Chondrocyte (in vitro differentiated cells): ENCODE measurements at places on chromosomes 2 and 18.

- peak overlapping the region; percentile 79 for H3K4me3 ChIP-seq
- DNase-seq = no peak
- peak overlapping the region; percentile 99 for H3K27ac ChIP-seq
- no peaks in the 10 kb centered on the region for H3K27me3 ChIP-seq
- no peaks in the 10 kb centered on the region for H3K36me3 ChIP-seq
- H3K4me1 ChIP-seq = peaks cover 58% of the 10 kb centered on the region
Observed at GRCh38 chr18:12278741-12279682, 24.9 kb downstream of the CIDEA start.

GRCh38 chr2:199602271-199602895, 144.6 kb upstream of the SATB2 start:
- DNase-seq = no peak
- H3K4me3 ChIP-seq = no peak overlapping the region
- H3K27me3 ChIP-seq = peaks cover 8% of the 10 kb centered on the region

DNA sequence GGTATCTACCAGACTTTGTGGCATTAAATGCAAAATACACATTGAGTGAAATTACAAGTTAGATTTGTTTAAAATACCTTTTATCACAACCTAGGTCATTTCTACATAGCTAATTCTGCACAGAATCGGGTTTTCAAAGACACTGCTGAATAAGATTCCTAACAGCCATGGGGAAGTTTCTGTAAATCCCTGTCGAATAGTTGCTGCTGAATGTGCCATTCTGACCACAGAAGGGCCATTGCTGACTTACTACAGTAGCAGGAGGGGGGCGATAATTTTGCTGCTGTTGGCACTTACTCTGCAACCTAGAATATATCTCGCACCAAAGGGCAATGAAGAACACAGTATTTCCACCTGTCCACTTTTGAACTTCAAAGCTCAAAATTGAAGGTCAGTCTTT, 232.8 kb downstream of the TCF4 start:
- H3K36me3 ChIP-seq = no peaks in the 10 kb centered on the region
- H3K27ac ChIP-seq = no peak overlapping the region
- H3K4me1 ChIP-seq = peaks cover 22% of the 10 kb centered on the region
- H3K4me3 ChIP-seq = no peak overlapping the region
- H3K27me3 ChIP-seq = no peaks in the 10 kb centered on the region

DNA sequence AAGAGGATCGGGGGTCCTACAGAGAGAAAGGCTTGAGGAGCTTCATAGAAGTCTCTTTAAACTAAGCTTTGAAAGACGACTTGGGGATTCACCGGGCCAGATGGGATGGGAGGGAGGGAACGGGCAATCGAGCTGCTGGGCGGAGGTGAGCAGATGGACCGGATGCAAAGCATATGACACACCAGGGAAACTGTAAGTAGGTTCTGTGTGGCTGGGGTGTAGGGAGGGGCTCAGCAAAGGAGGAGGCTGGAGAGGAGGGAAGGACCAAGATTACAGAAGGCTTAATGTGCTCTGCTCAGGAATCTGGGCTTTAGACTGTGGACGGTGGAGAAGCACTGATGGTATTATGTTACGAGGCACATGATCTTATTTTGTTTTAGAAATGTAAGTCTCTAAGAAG, 131.5 kb downstream of the MAIP1 start:
- H3K36me3 ChIP-seq = no peaks in the 10 kb centered on the region
- no peaks in the 10 kb centered on the region for H3K27me3 ChIP-seq
- DNase-seq = no peak
- no peak overlapping the region for H3K27ac ChIP-seq

DNA sequence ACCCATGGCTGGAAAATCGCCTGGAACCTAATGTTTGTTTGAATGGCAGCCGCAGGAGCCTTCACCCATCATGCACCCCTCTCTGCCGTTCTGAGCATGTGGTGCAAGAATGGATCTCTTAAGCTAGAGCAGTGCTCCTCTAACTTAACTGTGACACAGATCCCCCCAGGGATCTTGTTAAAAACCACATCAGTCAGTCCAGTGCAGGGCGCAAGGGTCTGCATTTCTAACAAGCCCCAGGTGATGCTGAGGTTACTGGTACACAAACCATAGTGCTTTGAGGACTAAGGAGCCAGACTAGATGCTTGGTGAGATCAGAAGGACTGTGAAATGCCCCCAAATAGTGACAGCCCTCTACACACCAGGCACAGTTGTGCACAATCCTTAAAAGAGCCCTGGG, 87.1 kb upstream of the KCTD1 start:
- H3K4me1 ChIP-seq = no peaks in the 10 kb centered on the region
- no peak for DNase-seq
- H3K36me3 ChIP-seq = no peaks in the 10 kb centered on the region
- no peak overlapping the region for H3K27ac ChIP-seq

GRCh38 chr18:25553631-25554263, 201.8 kb upstream of the ZNF521 start:
- H3K27me3 ChIP-seq = no peaks in the 10 kb centered on the region
- no peak for DNase-seq
- H3K4me3 ChIP-seq = no peak overlapping the region
- H3K27ac ChIP-seq = no peak overlapping the region
- H3K36me3 ChIP-seq = no peaks in the 10 kb centered on the region

GRCh38 chr2:17672583-17673317, 80.9 kb downstream of the SMC6 start:
- H3K27ac ChIP-seq = no peak overlapping the region
- no peak overlapping the region for H3K4me3 ChIP-seq
- H3K27me3 ChIP-seq = no peaks in the 10 kb centered on the region
- DNase-seq = no peak

GRCh38 chr2:69434753-69435152, 2.5 kb downstream of the NFU1 start:
- peaks cover 24% of the 10 kb centered on the region for H3K4me1 ChIP-seq
- no peak overlapping the region for H3K27ac ChIP-seq
- H3K36me3 ChIP-seq = no peaks in the 10 kb centered on the region

DNA sequence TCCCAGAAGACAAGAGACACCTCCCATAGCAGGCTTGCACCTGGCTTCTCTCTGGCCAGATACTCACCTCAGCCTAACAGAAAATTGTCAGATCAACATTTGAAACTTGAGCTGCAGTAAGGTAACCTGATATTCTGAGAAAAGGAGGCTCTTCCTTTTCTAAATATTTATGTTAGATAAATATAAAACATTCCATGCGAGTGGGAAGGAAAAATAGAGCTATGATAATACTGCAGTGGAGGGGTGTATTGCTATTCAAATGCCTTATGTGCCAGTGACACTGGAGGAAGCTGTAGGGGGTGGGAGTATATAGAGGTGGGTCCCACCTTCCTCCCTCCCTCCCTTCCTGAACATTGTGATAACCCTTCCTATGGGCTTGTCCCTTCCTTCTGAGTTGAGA, 515.5 kb upstream of the CHAC2 start:
- no peaks in the 10 kb centered on the region for H3K4me1 ChIP-seq
- no peak overlapping the region for H3K4me3 ChIP-seq
- peaks cover 7% of the 10 kb centered on the region for H3K27me3 ChIP-seq

GRCh38 chr2:95052307-95052706, 26.8 kb downstream of the MAL start:
- H3K36me3 ChIP-seq = no peaks in the 10 kb centered on the region
- peaks cover 28% of the 10 kb centered on the region for H3K27me3 ChIP-seq
- H3K4me3 ChIP-seq = no peak overlapping the region
- peak; percentile 21 for DNase-seq

GRCh38 chr2:879540-879939, 71.1 kb upstream of the SNTG2 start:
- H3K4me1 ChIP-seq = no peaks in the 10 kb centered on the region
- H3K36me3 ChIP-seq = no peaks in the 10 kb centered on the region
- H3K4me3 ChIP-seq = no peak overlapping the region
- no peak overlapping the region for H3K27ac ChIP-seq

- H3K4me3 ChIP-seq = no peak overlapping the region
- H3K36me3 ChIP-seq = peaks cover 1% of the 10 kb centered on the region
- no peak for DNase-seq
- H3K27me3 ChIP-seq = no peaks in the 10 kb centered on the region
- H3K27ac ChIP-seq = no peak overlapping the region
- H3K4me1 ChIP-seq = no peaks in the 10 kb centered on the region
Observed at GRCh38 chr2:220619525-220620220, 952.4 kb downstream of the EPHA4 start.
